ENCODE measurements at places on chromosomes 4 and X.

DNA sequence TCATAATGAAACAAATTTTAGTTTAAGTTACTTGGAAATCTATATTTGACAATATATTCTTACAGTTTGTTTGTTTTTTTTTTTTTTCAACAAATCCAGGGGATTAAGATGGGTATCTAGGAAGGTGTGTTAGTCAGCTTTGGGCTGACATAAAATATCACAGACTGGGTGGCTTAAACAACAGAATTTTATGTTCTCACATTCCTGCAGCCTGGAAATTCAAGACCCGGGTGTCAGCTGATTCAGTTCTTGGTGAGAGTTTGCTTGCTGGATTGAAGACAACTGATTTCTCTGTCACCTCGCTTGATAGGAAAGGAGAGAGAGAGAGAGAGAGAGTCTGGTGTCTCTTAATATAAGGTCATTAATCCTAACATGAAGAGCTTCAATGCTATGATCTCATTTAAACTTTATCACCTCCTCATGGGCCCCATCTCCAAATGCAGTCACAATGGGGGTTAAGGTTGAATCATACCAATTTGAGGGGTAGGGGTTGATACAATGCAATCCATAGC lies 465.2 kb downstream of the CENPC start:
- no peak for DNase-seq

- DNase-seq = no peak
These were observed 133.3 kb downstream of the DCK start for GRCh38 chr4:71126719-71127118.

GRCh38 chrX:142156567-142156966 lies 48.5 kb downstream of the MAGEC2 start:
- DNase-seq = no peak

DNA sequence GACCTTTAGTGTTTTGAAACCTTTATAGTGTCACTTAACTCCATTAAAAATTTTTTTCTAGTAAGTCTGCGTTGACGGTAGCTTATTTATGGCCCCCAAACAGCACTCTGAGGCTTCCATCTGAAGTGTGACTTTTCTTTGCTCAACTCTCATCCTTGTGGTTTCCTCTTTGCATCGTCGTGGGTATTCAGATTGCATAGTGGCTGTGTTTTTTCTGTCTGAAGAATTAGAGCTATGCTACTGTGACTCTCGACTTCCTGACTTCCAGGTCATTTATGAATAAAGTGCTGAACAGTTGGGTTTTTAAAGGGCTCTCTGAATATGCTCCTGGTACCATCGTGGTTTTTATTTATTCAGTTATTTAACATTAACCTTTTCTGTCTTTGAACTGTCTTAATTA lies 44.9 kb downstream of the JADE1 start:
- no peak for DNase-seq

DNA sequence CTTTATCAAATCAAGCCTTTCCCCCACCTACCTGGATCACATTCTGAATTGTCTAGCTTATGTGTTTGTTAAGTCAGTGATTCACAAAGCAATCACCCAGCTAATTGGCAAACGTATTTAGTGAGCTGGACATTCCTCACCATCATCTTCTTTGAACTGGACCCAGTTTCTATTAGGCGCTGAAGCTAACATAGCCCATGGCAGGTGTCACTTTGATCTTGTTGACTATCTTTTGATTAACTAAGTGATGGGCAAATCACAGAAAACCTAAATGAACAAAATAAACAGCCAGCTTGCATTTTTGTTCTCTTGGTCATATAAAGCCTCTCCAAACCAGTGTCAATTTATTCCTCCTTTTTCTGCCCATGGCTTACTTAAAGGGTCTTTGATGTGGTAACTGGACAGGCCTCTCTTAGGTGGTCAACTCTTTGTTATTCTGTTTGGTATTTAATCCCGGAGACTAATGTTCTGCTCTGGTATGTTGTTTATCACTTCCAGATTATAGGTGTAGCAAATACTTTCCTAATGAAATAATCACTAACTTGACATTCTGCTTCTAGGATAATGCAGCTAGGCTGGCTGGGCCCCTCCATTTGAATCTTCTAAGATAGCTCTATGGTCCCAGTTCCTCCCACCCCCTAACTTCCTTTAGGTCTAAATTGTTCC lies 105.3 kb upstream of the SMIM10 start:
- no peak for DNase-seq

- DNase-seq = no peak
These were observed 1026.9 kb upstream of the SLIT2 start for GRCh38 chr4:19224820-19225219.

- no peak for DNase-seq
These were observed 417.9 kb upstream of the AGA start for GRCh38 chr4:177860171-177860570.

GRCh38 chr4:74283614-74284013 lies 24.7 kb upstream of the EPGN start:
- DNase-seq = no peak

DNA sequence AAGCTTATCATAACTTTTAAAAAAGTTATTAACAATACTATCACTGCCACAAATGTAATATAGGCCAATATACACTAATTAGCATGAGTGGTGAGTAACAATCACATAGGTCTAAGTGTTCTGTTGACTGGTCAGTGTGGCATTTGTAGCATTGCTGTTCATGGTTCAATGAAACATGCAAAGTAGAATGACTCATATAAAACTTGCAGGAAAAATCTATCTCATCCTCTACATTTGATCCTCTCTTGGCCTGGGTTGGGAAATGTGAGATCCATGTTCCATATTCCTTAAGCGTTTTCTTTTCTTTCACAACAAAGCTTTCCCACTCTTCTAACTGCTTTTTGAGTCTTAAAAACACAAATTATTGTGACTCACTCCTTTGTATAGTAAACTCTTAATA lies 1418.7 kb downstream of the FSTL5 start:
- no peak for DNase-seq

GRCh38 chrX:69285401-69285877 lies 120.2 kb upstream of the PJA1 start:
- DNase-seq = no peak

- no peak for DNase-seq
These were observed 6.2 kb downstream of the FGB start for GRCh38 chr4:154569028-154569427.

GRCh38 chr4:159235779-159236368 lies 133.0 kb downstream of the RAPGEF2 start:
- DNase-seq = no peak

DNA sequence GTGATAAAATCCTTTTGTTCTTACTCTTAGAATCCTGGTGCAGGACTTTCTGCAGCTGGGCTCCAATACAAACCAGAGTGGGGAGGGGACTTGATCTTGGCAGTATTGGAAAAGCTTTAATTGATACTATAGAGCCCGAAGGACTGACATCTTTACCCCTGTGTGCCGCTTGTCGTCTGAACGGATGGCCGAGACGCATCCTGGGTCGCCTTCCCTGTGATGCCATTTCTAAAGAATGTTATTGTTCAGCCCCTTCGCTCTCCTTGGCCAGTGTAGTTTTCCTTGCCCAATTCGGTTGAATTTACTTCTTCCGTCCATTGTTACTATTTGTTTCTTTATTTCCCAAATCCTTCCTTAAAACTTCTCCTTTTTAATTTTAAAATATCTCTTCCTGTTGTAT lies 80.9 kb downstream of the CLDN34 start:
- no peak for DNase-seq

DNA sequence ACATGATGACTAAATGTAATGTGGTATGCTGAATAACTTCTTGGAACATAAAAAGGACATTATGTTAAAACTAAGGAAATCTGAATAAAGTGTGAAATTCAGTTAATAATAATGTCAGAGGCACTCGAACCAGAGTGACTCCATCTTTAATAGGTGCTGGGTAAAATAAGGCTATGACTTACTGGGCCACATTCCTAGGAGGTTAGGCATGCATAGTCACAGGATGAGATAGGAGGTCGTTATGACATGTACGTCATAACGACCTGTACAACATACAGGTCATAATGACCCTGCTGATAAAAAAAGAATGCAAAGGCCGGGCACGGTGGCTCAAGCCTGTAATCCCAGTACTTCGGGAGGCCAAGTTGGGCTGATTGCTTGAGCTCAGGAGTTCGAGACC lies 28.9 kb upstream of the OPHN1 start:
- DNase-seq = no peak

DNA sequence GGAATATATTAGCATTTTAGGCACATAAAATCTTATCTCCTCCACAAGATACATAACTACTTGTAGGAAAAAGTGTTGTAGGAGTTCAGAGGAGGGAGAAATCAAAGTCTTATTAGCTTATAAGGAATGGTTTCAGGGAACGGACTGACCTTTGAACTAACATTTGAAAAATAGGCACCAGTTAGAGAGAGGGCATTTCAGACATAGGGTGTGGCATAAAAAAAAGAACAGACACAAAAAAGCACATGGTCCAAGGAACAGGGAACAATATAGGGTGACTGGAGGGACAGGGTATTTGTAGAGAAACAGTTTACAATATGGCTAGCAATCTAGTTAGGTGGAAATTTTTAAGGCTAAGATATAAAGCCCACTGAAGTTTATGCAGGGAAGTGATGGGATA lies 6.4 kb downstream of the ABCB7 start:
- no peak for DNase-seq

DNA sequence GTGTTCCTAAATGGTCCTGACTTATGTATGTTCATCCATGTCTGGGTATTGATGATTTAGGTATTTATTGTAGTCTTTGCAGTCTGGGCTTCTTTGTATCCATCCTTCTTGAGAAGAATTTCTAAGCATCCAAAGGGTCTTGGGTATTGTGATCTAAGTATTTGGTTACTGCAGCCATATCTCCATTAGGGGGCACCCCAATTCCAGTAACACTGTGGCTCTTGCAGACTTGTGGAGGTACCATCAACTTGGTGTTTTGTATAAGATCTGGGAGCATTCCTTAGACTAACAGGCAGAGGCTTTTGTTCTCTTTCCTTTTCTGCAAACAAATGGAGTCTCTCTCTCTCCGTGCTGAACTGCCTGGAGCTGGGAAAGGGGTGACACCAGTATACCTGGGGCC lies 113.7 kb upstream of the NEXMIF start:
- no peak for DNase-seq

GRCh38 chrX:22118161-22118830 lies 86.2 kb downstream of the PHEX start:
- no peak for DNase-seq

GRCh38 chr4:146211440-146211839 lies 2.9 kb upstream of the REELD1 start:
- DNase-seq = no peak

GRCh38 chrX:154371789-154372300 lies 2.6 kb downstream of the FLNA start:
- no peak for DNase-seq
